Right forelimb (tissue), 1 donor: ENCODE measurements at places on chromosomes 2 and 18.
A peak's percentile ranks its signal among the peaks of the same experiment; 100 is the strongest.

DNA sequence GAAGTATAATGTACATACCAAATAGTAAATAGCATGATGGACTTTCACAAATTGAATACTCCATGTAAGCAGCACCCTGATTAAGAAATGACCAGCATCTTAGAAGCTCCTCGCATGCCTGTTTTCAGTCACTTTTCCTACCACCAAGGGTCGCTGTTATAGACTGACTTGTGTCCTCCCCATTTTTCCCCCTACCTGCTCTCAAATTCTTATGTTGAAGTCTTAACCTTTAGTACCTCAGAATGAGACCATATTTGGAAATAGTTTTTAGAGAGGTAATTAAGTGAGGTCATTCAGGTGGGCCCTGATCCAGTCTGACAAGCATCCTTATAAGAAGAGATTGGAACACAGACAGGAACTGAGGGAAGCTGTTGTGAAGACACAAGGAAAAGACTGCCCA, 125.9 kb downstream of the LYPD6 start:
- DNase-seq: no peak

GRCh38 chr2:211404098-211404497, 847.7 kb downstream of the CPS1 start:
- no peak for DNase-seq

DNA sequence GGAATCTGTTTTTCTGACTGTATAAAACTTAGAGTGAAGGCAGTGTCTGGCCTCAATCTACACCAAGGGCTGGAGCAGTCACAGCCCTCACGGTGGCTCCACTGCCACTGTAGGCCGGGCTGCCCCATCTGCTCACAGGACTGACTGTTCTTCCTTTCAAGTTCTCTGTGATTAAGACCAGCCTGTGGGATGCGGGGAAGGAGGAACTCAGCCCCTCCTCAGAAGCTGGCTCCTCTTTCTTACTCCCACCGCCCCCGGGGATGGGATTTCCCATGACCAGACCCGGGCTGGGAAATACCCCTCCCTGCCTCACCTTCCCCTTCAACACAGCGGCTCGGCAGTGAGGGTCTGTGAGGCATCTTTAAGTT, 106.0 kb downstream of the COPS8 start:
- no peak for DNase-seq

GRCh38 chr2:127683757-127684156, 8.4 kb upstream of the LIMS2 start:
- DNase-seq: no peak

DNA sequence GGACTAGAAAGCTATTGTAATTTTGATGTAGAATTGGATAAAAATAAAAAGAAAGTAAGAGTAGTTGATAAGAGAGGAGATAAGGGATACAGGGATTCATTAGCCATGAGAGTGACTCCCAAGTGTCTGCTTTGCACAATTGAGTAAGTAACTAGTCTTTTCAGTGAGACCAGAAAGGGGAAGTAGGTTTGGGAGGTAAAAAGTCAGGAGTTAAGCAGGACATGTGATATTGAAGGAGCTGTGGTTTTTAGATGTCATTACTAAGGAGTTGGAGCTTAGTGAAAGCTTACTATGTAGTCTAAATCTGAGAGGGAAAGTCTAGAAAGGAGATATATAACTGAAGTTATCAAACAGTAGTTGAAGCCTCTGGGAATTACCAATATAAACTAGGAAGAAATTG, 93.4 kb downstream of the SLC5A7 start:
- DNase-seq: no peak

GRCh38 chr18:34848156-34848555, 138.1 kb downstream of the DTNA start:
- no peak for DNase-seq

DNA sequence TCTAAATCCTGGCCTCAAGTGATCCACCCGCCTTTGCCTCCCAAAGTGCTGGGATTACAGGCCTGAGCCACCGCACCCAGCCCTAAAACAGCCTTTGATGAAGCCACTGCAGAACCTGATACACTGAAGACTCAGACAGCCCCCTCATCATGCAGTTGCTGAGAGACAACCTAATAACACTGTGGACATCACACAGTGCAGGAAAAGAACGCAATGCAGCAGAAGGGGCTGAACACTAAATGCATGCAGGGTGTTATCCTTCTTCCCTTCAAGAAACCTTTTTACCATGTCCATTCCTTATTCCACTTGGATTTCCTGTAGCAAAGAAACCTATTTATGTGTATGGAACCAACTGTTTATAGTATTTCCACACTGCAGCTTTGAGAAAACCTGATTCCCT, 35.7 kb downstream of the MGAT4A start:
- no peak for DNase-seq

DNA sequence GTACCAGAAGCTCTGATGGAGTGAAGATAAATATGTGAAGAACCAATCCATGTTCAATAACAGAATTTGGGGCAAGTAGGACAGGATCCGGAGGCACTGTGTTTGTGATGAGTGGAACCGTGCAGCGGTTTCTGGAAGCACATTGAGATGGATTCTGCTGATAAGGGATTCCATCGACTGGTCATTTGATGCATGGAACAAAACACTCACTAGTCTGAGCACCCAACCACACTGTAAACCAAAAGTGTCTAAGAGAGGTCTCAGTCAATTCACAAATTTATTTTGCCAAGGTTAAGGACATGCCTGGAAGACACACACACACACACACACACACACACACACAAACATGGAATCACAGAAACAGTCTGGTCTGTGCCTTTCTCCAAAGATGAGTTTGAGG, 459.5 kb downstream of the FBXO15 start:
- DNase-seq: no peak

DNA sequence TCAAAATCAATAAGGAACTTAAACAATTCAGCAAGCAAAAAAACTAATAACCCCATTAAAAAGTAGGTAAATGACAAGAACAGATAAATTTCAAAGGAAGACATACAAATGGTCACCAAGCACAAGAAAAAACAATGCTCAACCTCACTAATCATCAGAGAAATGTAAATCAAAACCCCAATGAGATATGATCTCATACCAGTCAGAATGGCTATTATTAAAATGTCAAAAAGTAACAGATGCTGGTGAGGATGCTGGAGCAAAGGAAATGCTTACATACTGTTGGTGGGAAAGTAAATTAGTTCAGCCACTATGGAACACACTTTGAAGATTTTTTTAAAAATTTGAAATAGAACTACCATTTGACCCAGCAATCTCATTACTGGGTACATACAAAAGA, 538.0 kb downstream of the TMX3 start:
- DNase-seq: no peak

DNA sequence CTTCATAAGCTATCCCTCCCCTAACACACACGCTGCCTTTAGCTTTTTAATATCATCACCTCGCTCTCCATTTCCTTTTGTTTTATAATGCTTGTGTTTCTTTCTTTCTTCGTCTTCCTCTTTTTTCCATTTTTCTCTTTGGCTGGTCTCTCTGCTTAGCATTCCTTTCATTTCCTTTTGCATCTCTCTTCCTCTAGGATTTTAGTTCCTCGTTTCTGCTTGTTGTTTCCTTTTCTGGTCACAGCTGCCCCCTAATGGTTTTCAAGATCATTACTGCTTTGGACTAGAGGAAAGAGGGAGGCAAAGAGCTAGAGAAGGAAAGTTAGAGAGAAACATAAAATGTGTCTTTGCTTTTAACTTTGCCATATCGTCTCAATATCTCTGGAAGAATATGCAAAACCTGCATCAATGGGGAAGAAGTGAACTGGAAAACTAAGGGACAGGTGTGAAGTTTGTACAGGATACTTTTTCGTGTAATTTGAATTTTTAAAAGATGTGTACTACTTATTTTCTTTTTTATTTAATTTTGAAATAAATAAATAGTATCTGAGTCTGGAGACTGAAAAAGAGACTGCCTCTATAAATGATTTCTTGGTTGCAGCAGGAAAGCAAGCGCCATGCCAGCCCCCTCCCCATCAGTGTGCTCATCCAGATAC, 6.3 kb upstream of the NRP2 start:
- no peak for DNase-seq

DNA sequence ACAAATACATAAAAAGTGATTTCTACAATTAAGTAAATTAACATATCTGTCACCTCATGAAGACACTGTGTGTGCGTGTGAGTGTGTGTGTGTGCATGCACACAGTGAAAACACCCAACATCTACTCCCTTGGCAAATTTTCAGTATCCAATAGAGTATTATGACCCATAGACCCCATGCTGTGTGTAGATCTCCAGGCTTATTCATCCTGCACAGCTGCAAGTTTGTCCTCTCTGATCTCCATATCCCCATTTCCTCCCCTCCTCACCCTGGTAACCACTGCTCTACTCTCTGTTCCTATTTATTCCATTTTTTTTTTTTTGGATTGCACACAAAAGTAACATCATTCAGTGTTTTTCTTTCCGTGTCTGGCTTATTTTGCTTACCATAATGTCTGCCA, 391.0 kb downstream of the SOX11 start:
- DNase-seq: no peak

- peak; percentile 31 for DNase-seq
Observed at GRCh38 chr18:79512461-79513380, 117.0 kb downstream of the NFATC1 start.

DNA sequence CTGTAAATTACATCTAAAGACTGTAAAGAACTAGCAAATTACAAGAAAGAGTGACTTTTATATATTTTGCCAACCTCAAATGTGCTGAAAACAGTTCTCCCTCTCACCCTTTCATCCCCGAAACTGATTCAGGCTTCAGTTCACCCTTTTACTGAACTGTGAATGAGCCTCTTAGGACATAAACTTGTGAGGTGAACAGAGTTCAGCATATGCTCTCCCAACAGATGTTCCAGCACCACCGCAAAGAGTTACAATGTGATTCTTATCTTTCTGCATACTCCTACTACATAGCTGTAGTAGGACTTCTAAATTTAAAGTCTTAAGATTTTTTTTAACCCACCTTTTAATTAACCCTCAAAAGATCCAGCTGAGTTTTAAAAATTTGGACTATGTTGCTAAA, 1.2 kb upstream of the ZCCHC2 start:
- no peak for DNase-seq

DNA sequence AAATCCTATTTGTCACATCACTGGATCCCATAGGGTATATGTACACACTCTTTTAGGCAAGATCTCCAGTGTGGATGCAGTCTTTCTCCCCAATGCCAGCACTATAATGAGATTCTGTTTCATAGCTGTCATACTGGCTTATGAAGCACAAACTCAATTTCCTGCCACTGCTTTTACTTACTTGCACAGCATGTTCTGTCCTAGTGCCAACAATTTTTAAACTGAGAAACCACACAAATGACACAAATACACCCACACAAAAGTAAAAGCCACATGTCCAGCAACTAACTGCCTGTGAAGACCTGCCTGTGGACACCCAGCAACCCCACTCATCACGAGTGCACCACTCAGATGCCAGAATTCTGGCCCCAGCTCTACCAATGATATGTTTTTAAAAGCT, 29.6 kb upstream of the RNU4ATAC start:
- DNase-seq: no peak

GRCh38 chr18:55219823-55220222, 260.6 kb upstream of the CCDC68 start:
- no peak for DNase-seq
